Naive thymus-derived CD8-positive, alpha-beta T cell (primary cell): ENCODE measurements at places on chromosomes 6 and 20. TPM values are rescaled to one million over a fixed set of nuclear protein-coding genes. Genes with fewer than 3 reads are reported as not detected.

The HMGCLL1 gene
- total RNA-seq = not detected

The MOG gene
- total RNA-seq = not detected

GRCh38 chr20:38729767-38730166 is 5.5 kb downstream of the SLC32A1 start:
- DNase-seq = no peak
- peak overlapping the region; percentile 75 for H3K4me3 ChIP-seq
- peak overlapping the region; percentile 92 for H3K27ac ChIP-seq
- peaks cover 69% of the 10 kb centered on the region for H3K4me1 ChIP-seq

DNA sequence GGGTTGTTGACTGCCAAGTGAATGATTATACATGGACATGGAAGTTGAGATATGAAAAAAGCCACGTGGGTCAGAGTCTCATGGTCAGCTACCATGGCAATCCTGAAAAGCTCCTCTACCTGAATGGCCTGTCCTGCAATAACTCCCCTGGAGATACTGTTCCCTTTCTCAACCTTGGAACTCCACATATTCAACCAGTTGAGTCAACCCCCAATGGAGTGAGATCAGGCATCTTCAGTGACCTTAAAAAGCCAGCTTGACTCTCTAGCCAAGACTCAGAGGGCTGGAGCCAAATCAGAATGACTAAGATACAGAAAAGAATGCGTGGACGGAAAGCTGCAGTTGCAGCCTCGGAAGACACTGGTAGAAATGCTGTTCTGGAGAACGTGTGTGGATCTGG is 341.3 kb downstream of the FOXA2 start:
- no peaks in the 10 kb centered on the region for H3K4me1 ChIP-seq
- no peak overlapping the region for H3K27ac ChIP-seq
- no peaks in the 10 kb centered on the region for H3K27me3 ChIP-seq
- no peaks in the 10 kb centered on the region for H3K36me3 ChIP-seq

The CASS4 gene
- total RNA-seq = 11.6 TPM

The MED20 gene
- total RNA-seq = 8.8 TPM

GRCh38 chr6:44224965-44225305 is 1.5 kb downstream of the SLC29A1 start:
- H3K27me3 ChIP-seq = no peaks in the 10 kb centered on the region
- peaks cover 24% of the 10 kb centered on the region for H3K4me1 ChIP-seq
- no peak for DNase-seq
- no peaks in the 10 kb centered on the region for H3K36me3 ChIP-seq

DNA sequence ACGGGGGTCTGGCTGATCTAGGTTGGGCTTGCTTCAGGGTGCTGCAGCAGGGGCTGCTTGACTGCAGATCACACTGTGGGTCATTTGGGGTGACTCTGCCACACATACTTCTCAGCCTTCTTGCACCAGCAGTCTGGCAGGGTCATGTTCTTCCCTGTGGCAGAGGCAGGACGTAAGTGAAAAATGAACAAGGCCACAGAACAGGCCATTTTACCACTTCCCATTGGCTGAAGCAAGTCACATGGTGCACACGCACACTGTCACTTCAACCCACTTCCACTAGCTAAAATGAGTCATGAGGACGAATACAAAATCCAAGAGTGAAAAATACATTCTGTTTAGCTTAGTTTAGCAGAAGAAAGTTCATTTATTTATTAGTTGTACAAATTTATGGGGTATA is 168.6 kb upstream of the GGTLC1 start:
- peaks cover 13% of the 10 kb centered on the region for H3K27me3 ChIP-seq
- no peak overlapping the region for H3K27ac ChIP-seq
- no peak overlapping the region for H3K4me3 ChIP-seq
- H3K36me3 ChIP-seq = no peaks in the 10 kb centered on the region
- no peaks in the 10 kb centered on the region for H3K4me1 ChIP-seq

The COL9A1 gene
- total RNA-seq = not detected

- H3K27ac ChIP-seq = no peak overlapping the region
- H3K4me3 ChIP-seq = no peak overlapping the region
- peaks cover 2% of the 10 kb centered on the region for H3K27me3 ChIP-seq
Observed at GRCh38 chr20:30487947-30488926, 769.2 kb upstream of the DEFB115 start.

The BEND6 gene
- total RNA-seq = not detected

DNA sequence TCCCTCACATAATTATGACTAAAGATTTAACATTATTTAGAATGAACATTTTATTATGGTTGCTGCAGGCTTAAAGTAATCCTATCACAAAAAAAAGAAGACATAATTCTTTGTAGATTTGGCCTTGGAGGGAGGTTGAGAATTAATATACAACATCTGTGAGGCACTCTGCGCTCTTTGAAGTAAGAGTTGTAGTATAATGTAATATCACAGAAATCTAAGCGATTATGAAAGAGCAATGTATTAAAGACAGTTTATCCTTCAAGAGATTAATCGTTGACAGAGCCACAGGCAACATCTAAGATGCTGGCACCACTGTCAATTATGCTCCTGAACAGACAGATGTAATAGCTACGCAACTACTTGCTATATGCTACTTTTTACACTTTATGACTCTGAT is 946.8 kb downstream of the GRIK2 start:
- H3K27me3 ChIP-seq = no peaks in the 10 kb centered on the region
- no peak overlapping the region for H3K4me3 ChIP-seq
- no peak overlapping the region for H3K27ac ChIP-seq

GRCh38 chr6:150887978-150888563 is 22.6 kb downstream of the MTHFD1L start:
- no peak overlapping the region for H3K4me3 ChIP-seq
- H3K27ac ChIP-seq = no peak overlapping the region
- no peak for DNase-seq
- no peaks in the 10 kb centered on the region for H3K4me1 ChIP-seq
- H3K27me3 ChIP-seq = no peaks in the 10 kb centered on the region

GRCh38 chr6:39929733-39930461 is 4.4 kb downstream of the MOCS1 start:
- no peaks in the 10 kb centered on the region for H3K27me3 ChIP-seq
- no peaks in the 10 kb centered on the region for H3K36me3 ChIP-seq
- peak overlapping the region; percentile 51 for H3K27ac ChIP-seq
- no peak for DNase-seq
- H3K4me3 ChIP-seq = no peak overlapping the region

DNA sequence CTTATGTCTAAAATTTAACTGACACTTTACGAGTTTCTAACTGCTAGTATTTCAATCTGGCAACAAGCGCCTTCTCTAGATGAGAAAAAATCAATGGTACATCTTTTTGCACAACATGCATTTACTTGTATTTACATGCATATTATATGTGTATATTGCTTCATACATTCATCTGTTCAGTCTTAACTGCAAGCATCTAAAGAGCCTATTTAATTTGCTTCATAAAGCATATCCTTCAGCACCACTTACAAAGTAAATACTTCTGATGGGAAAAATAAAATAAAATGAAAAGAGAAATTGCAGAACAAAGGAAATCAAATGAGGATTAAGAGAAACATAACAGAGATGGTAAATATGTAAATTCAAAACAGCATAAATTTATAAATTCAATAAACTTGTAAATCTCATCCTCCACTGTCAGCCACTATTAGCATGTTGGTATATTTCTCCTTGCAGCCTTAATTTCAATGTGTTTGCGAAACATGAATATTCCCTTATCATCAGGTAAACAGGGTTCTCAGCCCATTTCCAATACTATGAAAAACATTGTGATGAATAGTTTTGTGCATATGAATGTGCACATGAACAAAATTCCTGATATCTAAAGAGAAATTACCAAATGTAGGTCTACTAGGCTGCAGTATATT is 332.5 kb upstream of the RUNX2 start:
- DNase-seq = no peak
- no peaks in the 10 kb centered on the region for H3K27me3 ChIP-seq
- no peak overlapping the region for H3K27ac ChIP-seq
- no peak overlapping the region for H3K4me3 ChIP-seq
- peaks cover 4% of the 10 kb centered on the region for H3K36me3 ChIP-seq

- peaks cover 22% of the 10 kb centered on the region for H3K27me3 ChIP-seq
- no peaks in the 10 kb centered on the region for H3K4me1 ChIP-seq
- H3K36me3 ChIP-seq = no peaks in the 10 kb centered on the region
- H3K27ac ChIP-seq = no peak overlapping the region
- no peak overlapping the region for H3K4me3 ChIP-seq
- DNase-seq = no peak
Observed at GRCh38 chr6:151664390-151664789, 143.1 kb upstream of the ESR1 start.

DNA sequence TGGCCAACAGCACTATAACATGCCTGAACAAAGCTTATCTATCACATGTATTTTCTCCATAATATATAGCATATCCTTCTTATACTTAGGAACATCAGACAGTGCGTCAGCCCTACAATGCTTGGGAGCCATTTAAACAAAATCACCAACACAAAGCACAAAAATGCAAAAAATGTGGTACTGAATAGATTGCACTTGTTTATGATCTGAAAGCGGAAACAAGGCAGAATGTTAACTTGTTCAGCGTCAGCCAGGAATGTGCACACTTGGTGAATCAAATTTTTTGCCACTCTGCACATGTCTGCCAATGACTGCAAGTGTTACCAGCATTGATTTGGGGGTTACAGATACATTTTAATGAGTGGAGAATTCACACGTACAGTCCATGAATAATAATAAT is 14.8 kb downstream of the SLC35A1 start:
- H3K4me3 ChIP-seq = no peak overlapping the region
- peaks cover 12% of the 10 kb centered on the region for H3K4me1 ChIP-seq
- peaks cover 45% of the 10 kb centered on the region for H3K36me3 ChIP-seq
- DNase-seq = no peak

The OPRM1 gene
- not detected for total RNA-seq

The OPRL1 gene
- total RNA-seq = 1.1 TPM

The HCRTR2 gene
- not detected for total RNA-seq

GRCh38 chr6:161363286-161363685 is 89.4 kb upstream of the AGPAT4 start:
- no peak for DNase-seq
- peaks cover 4% of the 10 kb centered on the region for H3K36me3 ChIP-seq
- H3K27ac ChIP-seq = no peak overlapping the region
- H3K27me3 ChIP-seq = no peaks in the 10 kb centered on the region
- H3K4me1 ChIP-seq = no peaks in the 10 kb centered on the region

DNA sequence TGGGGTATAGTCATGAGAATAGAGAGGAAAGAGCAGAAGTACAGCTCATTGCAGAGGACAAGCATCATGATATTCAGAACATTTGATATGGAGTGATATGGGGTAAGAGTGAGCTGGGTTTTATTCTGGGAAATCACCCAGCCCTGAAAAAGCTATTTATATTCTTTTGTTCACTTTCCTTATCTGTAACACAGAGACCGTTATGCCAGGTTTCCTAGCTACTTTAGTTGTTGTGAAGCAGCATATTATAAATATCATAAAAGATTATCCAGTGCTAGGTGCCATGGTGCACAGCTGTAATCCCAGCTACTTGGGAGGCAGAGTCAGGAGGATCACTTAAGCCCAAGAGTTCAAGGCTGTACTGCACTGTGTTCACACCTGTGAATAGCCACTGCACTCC is 9.8 kb upstream of the DEFB129 start:
- DNase-seq = no peak
- no peak overlapping the region for H3K27ac ChIP-seq
- H3K4me1 ChIP-seq = no peaks in the 10 kb centered on the region
- H3K36me3 ChIP-seq = no peaks in the 10 kb centered on the region
- no peak overlapping the region for H3K4me3 ChIP-seq

DNA sequence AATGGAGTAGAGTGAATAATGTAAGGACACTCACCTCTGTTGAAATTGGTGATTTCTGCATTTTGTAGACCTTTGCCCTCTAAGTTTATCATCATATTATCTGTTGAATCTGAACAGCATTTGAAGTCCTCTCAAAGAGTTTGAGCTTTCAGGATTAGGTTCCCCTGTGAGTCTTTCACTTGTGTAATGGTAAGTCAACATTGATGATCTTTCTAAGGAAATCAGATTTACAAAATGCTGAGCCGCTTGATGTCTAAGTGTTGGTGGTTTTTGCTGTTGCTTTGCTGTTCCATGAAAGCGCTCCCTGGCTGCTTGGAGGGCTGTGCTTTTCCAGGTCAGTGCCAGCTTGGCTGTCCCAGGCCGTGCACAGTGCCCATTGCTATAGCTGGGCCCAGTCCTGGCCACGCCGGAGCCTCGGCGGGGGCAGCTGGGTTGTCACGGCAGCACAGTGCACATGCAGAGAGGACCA is 33.8 kb upstream of the KIF25 start:
- no peak for DNase-seq
- H3K4me3 ChIP-seq = no peak overlapping the region
- peaks cover 4% of the 10 kb centered on the region for H3K36me3 ChIP-seq
- H3K4me1 ChIP-seq = no peaks in the 10 kb centered on the region
- H3K27me3 ChIP-seq = no peaks in the 10 kb centered on the region
- H3K27ac ChIP-seq = no peak overlapping the region

The TCP11 gene
- total RNA-seq = not detected

GRCh38 chr6:105626295-105627158 is 223.6 kb upstream of the PREP start:
- DNase-seq = no peak
- H3K4me1 ChIP-seq = no peaks in the 10 kb centered on the region
- peaks cover 37% of the 10 kb centered on the region for H3K27me3 ChIP-seq

The LRRN4 gene
- not detected for total RNA-seq

The OLIG3 gene
- not detected for total RNA-seq

DNA sequence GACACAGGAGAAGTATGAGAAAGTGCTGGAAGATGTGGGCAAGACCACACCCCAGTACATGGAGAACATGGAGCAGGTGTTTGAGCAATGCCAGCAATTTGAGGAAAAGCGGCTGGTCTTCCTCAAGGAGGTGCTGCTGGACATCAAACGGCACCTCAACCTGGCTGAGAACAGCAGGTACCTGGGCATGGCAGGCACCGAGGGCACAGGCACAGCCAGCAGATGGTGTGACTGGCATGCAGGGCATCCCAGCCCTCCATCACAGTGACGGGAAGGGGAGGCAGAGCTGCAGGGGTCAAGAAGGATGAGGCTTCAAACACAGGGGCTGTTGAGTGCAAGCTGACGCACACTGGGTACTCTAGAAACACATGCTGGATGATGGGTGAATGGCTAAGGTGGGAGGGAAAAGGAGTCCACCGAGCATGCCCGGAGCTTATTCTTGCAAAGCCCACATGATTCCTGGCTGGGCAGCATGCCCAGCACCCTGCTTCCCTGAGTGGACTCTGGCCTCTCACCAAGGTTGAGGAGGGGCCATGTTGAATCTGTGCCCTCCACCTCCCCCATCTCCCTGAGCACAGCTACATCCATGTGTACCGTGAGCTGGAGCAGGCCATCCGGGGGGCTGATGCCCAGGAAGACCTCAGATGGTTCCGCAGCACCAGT is 26.3 kb downstream of the SPDEF start:
- no peak for DNase-seq
- no peaks in the 10 kb centered on the region for H3K36me3 ChIP-seq
- no peak overlapping the region for H3K4me3 ChIP-seq
- no peaks in the 10 kb centered on the region for H3K27me3 ChIP-seq
- H3K27ac ChIP-seq = no peak overlapping the region

DNA sequence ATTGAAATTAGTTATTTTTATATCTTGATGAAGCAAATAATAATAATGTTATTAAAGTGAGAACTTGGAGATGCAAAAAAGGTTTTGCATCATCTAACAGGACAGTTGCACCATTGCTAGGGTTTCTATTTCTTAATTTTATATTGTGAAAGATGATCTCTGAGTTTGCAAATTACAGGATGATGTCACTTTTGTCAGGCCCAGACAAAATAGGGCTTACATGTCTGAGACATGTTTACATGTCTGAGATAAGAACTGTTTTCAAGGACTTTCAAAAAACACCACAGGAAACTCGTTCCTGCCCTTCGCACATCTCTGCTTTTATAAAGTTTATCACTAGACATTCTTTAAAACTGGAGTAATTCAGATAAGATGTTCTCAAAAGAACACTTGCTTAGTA is 1075.8 kb upstream of the MANEA start:
- DNase-seq = no peak
- no peak overlapping the region for H3K27ac ChIP-seq
- no peaks in the 10 kb centered on the region for H3K4me1 ChIP-seq
- H3K4me3 ChIP-seq = no peak overlapping the region
- H3K27me3 ChIP-seq = no peaks in the 10 kb centered on the region
